NCI-H2081 treated with DMSO at 0.1 percent for 48 hours (cell line): ENCODE measurements at places on chromosomes 5 and 9.
A peak's percentile ranks its signal among the peaks of the same experiment; 100 is the strongest.

DNA sequence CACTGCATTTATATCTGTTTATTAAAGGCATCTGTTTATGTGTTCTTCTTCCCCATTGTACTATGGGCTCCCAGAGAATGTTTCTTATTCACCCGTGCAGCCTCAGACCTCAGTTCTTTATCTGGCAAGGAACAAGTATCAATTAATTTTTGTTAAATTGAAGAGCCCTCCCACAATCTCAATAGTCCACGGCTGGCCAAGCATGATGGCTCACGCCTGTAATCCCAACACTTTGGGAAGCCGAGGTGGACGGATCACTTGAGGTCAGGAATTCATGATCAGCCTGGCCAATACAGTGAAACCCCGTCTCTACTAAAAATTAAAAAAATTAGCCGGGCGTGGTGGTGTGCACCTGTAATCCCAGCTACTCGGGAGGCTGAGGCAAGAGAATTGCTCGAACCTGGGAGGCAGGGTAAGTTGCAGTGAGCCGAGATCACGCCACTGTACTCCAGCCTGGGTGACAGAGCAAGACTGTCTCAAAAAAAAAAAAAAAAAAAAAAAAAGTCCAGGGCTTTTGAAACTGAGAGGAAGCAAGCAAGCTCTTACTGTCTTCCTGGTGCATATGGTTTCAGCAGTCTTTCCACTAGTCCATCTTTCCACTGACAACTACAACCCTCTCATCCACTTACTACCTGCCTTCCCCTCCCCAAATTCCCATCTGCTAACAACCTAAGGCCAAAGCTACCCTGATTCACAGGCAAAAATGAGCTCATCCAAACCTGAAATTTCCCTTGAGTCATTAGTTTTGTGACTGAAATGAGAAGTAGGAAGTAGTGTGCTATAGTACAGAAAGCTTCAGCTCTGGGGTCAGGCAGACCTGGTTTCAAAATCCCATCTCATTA lies 2.3 kb upstream of the HK3 start:
- DNase-seq, result no peak

- no peak for DNase-seq
These were observed 17.7 kb downstream of the ADAMTSL2 start for GRCh38 chr9:133552236-133552635.

- DNase-seq, result no peak
These were observed 80.0 kb downstream of the AMBP start for GRCh38 chr9:113998114-113998513.

GRCh38 chr5:63400079-63400478 lies 562.2 kb downstream of the HTR1A start:
- no peak for DNase-seq

DNA sequence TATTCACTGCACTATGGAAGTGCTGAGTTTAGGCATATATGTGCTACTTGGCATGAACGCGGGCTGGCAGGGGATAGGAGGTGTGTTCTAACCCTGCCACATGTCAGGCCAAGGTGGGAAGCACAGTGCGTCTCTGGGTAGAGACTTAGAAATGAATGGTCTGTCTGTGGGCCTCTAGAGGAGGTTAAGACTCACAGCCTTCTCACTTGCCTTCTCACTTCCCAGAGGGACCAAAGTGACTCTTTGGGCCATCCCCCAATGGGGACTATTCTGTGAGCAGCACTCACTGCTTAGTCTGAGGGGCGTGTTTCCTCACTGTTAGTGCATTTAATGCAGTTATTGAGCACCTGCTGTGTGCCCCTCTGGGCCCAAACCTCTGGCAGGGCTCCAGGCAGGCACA lies 2.4 kb upstream of the PITX1 start:
- DNase-seq, result no peak

- DNase-seq, result peak; percentile 57
These were observed 1.3 kb upstream of the NFIB start for GRCh38 chr9:14314929-14315874.

- DNase-seq, result no peak
These were observed 5.6 kb upstream of the TBC1D13 start for GRCh38 chr9:128781187-128782070.

- DNase-seq, result no peak
These were observed 7.7 kb downstream of the FBXO38 start for GRCh38 chr5:148391422-148391821.

DNA sequence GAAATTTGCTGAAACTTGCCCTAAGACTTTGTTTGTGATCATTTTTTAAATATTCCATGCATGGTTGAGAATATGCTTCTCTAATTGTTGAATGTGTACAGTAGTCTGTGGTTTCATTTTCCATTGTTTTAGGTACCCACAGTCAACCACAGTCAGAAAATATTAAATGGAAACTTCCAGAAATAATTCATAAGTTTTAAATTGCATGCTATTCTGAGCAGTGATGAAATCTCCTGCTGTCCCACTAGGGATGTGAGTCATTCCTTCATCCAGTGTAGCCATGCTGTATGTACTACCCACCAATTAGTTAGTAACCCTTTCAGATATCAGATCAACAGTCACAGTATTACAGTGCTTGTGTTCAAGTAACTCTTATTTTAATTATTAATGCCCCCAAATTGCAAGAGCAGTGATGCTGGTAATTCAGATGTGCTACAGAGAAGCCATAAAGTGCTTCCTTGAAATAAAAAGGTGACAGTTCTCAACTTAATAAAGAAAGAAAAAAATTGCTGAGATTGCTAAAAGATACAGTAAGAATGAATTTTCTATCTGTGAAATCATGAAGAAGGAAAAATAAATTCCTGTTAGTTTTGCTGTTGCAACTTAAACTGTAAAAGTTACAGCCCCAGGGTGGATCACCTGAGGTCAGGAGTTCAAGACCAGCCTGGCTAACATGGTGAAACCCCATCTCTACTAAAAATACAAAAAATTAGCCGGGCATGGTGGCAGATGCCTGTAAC lies 79.9 kb upstream of the FBXL17 start:
- no peak for DNase-seq
